ENCODE measurements at places on chromosomes 11 and 22.

DNA sequence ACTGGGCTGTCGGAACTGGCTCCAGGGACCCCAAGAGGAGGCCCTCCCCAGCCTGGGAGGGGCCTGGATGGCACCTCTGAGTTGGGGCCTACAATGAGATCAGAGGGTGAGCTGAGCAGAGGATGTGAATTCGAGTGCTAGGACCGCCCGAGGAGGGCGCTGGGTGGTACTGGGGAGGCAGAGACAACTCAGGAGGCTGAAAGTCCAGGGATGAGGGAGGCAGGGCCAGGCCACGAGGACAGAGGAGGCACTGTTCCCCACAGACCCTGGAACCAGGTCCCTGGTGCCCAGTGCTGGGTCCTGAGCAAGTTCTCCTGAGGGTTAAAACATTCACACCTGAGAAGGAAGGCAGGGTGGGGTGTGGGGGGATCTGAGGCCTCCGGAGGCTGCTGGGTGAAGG is 218.0 kb downstream of the CTTN start:
- no peak for DNase-seq

DNA sequence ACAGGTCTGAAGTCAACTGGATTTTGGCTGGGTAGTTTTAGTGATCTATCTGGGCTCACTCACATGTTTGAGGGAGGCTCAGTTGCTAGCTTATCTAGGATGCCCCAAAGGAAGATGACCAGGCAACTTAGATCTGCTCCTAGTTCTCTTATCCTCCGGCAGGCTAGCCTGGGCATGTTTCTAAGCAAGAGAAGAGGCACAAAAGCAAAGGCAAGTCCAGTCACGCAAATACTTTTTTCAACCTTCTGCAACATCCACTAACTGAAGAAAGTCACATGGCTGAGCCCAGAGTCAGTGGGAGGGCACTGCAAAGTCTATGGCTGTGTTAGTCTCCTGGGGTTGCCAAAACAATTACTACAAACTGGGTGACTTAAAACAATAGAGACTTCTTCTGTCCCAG is 32.9 kb upstream of the FSHB start:
- DNase-seq: no peak

GRCh38 chr11:30573951-30574350 is 12.2 kb downstream of the MPPED2 start:
- no peak for DNase-seq

DNA sequence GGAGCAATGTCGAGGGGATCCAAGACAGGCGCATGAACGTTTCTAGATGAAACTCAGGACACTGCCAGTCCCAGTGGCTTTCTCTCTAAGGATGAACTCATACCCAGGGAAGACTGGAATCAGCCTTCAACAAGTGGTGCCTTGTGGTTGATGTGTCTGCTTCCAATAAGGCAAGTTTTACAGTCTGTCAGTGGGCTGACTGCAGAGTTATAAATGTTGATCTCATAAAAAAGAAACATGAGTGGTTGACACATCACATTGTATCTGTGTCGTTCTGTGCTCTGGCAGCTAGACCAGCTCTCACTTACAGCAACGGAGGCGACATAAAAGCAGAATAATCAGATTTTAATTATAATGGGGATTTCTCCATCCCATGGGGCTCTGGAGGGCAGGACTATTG is 96.7 kb downstream of the SNX19 start:
- DNase-seq: no peak

- no peak for DNase-seq
These were observed 421.8 kb upstream of the ANO3 start for GRCh38 chr11:25910086-25910485.

DNA sequence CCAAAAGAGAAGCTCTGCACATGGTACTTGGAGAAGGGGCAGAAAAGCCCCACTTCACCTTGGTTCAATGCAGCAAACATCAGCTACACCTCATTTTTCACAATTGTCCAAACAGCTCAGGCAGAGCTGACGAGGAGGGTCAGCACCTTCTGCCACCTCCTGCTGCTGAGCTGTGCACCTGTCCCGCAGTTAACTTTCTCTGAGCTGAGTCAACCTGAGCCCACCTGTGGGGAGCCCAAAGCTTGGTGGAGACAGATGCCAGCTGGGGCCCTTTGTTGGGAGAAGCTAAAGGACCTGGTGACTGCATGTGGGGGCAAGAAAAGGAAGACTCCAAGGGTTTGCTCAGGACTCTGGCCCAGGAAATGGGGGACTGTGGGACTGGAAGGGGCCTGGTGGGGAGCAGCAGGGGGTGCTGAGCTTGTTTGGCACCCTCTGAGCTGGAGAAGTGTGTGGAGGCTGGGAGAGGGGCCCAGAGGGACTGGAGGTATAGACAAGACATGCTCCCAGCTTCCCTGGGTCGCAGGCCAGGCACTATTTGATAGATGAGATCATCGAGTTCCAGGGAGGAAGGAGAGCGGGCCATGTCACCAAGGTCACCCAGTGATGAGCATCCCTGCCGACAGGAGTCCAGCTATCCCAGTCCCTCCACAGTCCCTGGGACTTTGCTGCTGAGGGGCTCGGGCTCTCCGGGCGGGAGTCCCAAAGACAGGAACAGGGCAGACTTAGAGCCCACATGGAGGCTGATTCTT is 53.5 kb downstream of the KCNJ4 start:
- no peak for DNase-seq

GRCh38 chr22:41094041-41094593 is 1.7 kb downstream of the EP300 start:
- no peak for DNase-seq

DNA sequence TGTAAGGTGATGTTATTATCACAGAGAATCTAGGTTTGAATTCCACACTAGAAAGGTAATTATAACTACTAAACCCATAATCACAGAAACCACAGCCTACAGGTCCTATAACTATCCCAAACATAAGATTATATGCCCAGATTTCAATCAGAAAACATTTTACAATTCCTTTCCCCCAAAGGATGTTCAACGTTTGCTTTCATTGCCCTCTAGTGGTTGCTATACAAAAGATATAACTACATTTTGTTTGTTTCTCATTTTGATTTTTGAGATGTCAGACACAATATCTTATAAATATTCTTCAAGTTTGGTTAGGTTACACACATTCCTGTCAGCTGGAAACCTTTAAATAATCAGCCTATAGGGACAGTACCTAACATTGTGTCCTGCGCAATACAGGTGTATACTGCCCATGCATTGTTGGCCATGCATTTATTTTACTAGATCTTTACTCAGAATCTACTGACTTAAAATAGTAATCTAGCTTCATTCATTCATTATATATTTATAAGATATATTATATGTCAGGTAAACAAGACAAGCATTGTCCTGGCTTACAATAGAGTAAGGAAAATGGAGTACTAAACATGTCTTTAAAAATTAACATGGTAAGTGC is 530.5 kb upstream of the CCDC90B start:
- no peak for DNase-seq

DNA sequence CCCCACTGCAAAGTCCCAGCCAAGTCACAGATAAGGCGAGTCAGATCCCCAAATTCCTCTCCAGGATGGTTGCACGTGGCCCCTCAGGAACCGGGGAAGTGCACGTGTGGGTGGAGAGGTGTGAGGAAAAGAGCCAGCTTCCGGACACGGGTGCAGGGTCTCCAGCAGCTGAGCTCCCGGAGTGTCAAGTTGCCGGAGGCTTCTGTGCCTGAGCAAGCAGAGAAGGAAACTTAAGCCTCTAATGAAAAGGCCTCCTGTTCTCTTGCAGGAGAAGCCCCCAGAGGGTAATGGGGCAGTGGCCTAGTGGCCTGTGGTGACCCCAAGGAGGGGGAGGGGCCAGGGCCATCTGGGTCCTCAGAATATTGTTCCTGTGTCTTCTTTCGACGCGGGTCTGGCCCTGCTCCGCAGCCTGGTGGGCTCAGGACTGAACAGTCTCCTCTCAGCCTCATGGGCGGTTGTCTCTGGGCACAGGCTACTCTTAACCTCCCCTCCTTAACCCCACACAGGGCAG is 147.9 kb downstream of the FEZ1 start:
- DNase-seq: no peak

DNA sequence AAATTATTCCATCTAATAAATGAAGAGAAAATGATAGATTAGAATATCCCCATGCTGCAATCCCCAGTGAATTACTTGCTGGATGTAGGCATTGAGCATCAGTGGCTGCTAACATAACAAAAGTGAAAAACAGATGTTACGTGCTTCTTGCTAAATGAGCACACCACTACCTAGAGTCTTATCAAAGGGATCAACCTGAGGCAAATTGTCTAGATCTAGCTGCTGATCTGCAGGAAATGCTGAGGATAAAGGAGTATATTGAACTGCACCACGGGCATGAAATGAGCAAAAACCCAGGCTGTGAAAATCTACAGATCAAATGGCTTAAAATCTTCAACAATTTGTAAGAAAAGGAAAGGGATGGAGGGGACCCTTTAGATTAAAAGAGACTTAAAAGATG is 45.3 kb upstream of the SCUBE2 start:
- no peak for DNase-seq

GRCh38 chr11:35375332-35376117 is 43.8 kb downstream of the SLC1A2 start:
- DNase-seq: no peak

GRCh38 chr11:126334659-126335462 is 20.6 kb upstream of the ST3GAL4 start:
- no peak for DNase-seq

GRCh38 chr11:100791103-100791502 is 104.0 kb downstream of the ARHGAP42 start:
- no peak for DNase-seq

DNA sequence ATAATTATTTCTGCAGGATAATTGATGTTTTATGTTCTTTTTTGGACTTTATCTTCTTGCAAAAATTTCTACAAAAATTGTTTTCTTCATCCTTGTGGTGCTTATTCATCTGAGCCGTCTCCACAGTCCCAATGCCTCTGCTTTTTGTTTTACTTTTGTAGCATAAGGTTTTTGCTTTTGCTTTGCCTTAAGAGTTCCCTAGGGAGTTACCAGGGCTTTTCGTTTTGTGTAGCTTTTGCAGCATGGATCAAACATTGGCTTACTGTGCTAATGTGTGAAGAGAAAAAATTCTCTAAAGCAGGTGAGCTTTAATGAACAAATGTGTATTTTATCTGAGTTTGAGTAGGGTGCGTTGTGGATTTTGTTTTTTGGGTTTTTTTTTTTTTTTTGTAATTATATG is 11.8 kb downstream of the XBP1 start:
- no peak for DNase-seq

DNA sequence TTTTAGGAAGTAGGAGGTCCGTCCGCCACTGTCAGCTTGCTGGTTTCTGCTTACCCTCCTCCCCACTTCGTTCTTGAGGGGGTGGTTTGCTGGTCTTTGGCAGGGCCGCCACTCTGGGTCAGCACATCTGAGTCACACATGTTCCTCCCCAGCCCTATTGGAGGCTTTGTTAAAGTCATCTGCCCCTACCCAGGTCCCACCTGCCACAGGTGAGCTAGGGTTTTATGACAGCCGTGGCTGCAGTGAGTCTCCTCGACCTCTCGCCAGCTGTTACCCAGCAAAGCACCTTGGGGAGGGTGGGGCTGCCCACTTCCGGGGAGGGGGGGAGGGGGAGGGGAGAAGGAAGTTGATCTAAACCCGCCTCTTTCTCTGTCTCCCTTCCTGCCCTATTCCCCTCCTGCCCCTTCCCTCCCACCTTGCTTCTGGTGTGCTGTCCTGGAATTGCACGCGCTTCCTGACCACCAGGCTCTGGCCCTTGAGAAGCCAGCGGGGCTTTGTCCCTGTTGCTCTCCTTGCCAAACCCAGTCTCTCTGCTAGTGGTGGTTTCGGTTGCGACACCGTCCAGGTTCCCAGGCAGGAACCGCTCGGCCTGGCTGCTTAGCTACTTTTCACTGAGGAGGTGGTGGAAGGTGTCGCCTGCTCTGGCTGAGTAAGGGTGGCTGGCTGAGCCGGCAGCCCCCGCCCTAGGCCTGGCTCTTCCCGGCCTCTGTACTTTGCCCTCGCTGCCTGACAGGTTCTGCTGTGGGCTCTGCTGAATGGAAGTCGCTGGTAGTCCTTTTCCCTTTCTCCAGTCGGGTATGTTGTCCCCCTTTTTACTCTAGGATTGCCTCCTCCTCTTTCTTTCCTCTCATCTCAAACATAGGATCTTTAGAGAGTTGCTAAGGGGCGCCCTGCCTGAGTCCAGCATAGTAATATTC is 28.5 kb downstream of the RCOR2 start:
- DNase-seq: peak; percentile 48

GRCh38 chr22:33766091-33766490 is 154.2 kb downstream of the LARGE1 start:
- no peak for DNase-seq

DNA sequence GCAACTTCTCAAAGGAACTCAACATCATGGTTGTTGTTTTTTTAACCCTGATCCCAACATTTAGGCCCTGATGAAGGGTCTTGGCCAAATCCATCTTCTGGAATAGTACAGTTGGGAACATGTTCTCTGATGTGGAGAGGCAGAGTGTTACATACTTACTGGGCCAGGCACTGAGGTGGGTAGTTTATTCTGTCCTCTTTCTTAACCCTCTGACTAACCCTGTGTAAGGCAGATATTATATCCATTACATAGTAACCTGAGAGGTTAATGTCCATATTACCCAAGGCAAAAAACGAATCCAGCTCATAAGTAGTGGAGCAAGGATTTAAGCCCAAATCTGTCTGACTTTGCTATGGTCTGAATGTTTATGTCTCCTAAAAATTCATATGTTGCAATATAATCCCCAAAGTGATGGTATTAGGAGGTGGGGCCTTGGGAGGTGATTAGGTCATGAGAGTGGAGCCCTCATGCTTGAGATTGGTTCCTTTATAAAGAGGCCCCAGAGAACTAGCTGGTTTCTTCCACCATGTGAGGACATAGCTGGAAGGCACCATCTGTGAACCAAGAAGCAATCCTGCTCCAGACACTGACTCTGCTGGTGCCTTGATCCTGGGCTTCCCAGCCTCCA is 16.3 kb downstream of the PPFIBP2 start:
- DNase-seq: no peak

GRCh38 chr11:117761993-117762392 is 35.0 kb downstream of the DSCAML1 start:
- no peak for DNase-seq

GRCh38 chr11:35308157-35308556 is 111.2 kb downstream of the SLC1A2 start:
- DNase-seq: no peak

- DNase-seq: no peak
These were observed 4.5 kb downstream of the OR9Q2 start for GRCh38 chr11:58193391-58193790.

- DNase-seq: no peak
These were observed 15.8 kb upstream of the CTSC start for GRCh38 chr11:88353386-88353785.

GRCh38 chr22:32396746-32397145 is 15.3 kb downstream of the RTCB start:
- no peak for DNase-seq

- DNase-seq: no peak
These were observed 293.5 kb downstream of the TMEM135 start for GRCh38 chr11:87331273-87331672.
